ENCODE measurements at places on chromosomes 12 and 14. TPM values are rescaled to one million over a fixed set of nuclear protein-coding genes. Genes with fewer than 3 reads are reported as not detected.

GRCh38 chr12:94873734-94874517, 129.6 kb downstream of the NDUFA12 start:
- no peak for DNase-seq

DNA sequence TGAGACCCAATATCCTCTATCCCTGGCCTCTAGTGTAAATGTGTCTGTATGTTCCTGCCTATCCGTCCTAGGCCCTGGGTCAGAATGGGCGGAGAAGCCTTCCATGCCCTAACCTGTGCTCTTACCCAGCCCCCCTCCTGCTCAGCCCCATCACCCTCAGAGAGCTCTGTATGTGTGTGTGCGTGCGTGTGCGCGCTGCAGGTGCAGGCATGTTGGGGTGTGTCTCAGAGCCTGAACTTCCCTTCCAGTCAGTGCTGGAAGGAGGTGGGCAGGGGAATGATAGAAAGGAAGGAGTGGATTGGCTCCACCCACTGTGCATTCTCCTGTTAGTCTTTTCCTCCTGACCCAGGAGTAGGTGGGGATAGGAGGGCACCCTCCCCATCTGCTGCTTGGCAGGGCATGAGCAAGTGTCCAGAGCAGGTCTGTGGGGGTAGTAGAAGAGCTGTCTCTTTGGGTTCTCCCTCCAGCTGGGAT, 7.2 kb downstream of the NAB2 start:
- no peak for DNase-seq

DNA sequence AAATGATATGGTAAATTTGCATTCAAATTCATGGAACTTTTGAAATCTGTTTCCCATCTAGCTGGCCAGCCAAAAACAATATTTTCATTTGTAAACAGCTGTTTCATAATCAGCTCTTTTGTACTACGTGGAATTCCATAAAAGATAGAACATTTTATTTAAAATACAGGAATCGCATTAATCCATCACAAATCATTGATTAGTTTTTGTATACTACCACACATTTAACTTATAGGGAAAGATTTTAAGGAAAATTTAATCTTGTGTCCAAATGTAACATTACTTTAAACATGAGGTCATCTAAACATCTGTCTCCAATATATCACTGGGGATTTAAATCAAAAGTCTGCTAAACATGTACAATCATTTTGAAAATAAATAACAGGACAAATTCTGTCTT, 33.5 kb downstream of the SLC25A21 start:
- no peak for DNase-seq

DNA sequence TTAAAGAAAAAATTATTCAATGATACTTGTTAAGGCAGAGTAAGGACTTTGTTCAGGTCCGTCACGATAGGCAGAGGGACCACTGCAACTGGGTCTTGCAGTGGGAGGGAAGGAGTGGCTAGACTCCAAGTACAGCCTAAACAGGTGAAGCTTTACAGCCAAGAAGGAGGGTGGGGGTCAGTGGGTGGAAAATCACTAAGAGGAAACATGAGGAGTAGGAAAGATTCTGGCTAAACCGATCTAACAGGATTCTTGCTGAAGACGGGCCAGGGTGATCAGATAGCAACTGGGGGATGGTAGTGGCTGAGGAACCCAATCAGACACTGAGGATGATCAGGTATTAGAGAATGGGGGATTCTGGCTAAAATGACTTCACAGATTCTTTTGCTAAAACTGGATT, 100.2 kb downstream of the TTC7B start:
- DNase-seq, result peak; percentile 72

GRCh38 chr14:105418269-105419194, 1.1 kb upstream of the MTA1 start:
- DNase-seq, result no peak

DNA sequence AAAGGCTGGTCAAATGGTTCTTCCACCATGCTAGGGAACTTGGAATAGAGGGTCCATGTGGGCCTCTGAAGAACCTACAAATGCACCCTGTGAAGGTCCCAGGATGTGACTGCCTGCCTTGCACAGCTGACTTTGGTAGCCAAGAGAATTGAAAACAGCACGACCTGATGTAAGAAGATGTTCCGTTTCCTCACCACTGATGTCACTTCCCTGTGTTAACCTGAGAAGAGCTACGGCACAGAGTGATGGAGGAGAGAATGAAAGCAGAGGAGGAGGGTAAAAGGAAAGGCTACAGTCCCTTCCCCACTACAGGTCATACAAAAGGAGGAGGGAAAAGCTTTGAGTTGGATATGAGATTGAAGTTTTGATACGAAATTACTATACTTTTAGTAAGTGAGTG, 328.8 kb downstream of the RGS6 start:
- no peak for DNase-seq

DNA sequence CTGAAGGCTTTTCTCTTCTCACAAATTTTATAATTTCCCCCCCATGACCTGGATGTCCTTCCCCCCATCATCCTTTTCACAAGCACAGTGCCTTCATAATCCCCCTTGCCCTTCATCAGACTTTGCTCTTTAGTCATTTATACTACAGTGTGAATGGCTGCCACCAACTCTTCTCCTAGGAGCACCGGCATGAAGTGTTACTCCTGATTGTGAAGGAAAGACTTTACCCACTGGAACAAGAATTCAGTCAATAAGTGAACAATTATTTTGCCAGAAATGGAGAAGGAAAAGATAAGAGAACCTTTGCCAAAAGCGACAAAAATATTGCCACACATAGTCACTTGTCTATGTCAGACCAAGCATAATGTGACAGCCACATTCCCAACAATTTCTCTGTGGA, 5.0 kb downstream of the SERPINA9 start:
- no peak for DNase-seq

GRCh38 chr14:53620317-53620716, 336.3 kb downstream of the BMP4 start:
- no peak for DNase-seq

GRCh38 chr12:4556735-4557530, 5.1 kb upstream of the DYRK4 start:
- no peak for DNase-seq

GRCh38 chr12:64457466-64457865, 5.5 kb downstream of the TBK1 start:
- no peak for DNase-seq

DNA sequence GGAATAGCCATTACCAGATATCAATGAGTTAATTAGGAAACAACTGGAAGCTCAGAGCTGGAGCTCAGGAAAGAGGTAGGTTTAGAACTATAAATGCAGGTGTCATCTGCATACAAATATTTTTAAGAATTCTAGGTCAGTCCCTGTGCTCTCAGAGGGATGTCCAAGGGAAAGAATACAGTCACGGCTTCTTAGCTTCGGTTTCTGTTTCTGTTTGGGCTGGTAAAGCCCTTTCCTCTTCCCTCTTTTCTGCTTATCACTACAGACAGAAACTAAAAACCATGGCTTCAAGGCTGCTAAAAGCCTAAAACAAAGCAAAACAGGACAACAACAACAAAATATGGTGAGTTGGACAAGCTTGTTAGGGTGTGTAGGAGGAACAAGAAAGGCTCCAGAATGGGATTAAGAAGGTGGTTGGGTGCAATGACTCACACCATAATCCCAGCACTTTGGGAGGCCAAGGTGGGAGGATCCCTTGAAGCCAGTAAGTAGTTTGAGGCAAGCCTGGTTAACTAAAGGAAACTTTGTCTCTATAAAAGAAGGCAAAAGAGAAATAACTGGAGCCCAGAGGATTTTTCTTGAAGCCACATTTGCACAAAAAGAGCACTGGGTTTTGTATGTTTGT, 113.0 kb downstream of the SEC23A start:
- no peak for DNase-seq

The DCAF4 gene
- 17.6 TPM for total RNA-seq

The LEMD3 gene
- 17.8 TPM for total RNA-seq

The TSPAN19 gene
- total RNA-seq, result not detected
